Stimulated activated CD4-positive, alpha-beta T cell treated with anti-CD3 and anti-CD28 coated beads, Interleukin-1b, Interleukin-23, amount 100 ng/mL, for 1 hour (primary cell): ENCODE measurements at places on chromosomes 2 and 18.

- no peak for DNase-seq
These were observed 23.4 kb upstream of the LPIN1 start for GRCh38 chr2:11723061-11723371.

GRCh38 chr2:215002500-215002899 lies 135.9 kb downstream of the ABCA12 start:
- no peak for DNase-seq

- DNase-seq, result no peak
These were observed 82.5 kb upstream of the STPG4 start for GRCh38 chr2:47237375-47238334.

DNA sequence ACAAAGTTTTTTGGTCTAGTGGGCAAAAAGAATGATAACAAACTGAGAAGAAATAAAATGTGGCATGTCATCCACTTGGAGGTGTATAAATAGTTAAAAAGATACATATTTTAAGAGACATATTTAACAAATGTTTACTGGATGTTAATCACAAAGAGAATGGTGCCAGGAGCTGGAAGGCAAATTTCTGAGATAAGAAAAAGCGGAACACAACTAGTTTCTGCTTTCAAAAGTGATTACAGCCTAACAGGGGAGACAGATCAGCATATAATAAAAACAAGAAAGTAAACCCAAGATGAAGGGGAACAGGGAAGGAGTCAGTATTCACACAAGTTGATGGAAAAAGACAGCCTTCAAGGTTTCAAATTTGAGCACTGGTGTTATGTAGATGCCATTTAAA lies 91.3 kb downstream of the OLA1 start:
- DNase-seq, result no peak

- no peak for DNase-seq
These were observed 419.5 kb upstream of the CHST9 start for GRCh38 chr18:27604583-27604982.

GRCh38 chr18:80136679-80137078 lies 27.6 kb downstream of the ADNP2 start:
- no peak for DNase-seq

GRCh38 chr2:232434091-232434490 lies 21.9 kb upstream of the ALPI start:
- DNase-seq, result no peak

DNA sequence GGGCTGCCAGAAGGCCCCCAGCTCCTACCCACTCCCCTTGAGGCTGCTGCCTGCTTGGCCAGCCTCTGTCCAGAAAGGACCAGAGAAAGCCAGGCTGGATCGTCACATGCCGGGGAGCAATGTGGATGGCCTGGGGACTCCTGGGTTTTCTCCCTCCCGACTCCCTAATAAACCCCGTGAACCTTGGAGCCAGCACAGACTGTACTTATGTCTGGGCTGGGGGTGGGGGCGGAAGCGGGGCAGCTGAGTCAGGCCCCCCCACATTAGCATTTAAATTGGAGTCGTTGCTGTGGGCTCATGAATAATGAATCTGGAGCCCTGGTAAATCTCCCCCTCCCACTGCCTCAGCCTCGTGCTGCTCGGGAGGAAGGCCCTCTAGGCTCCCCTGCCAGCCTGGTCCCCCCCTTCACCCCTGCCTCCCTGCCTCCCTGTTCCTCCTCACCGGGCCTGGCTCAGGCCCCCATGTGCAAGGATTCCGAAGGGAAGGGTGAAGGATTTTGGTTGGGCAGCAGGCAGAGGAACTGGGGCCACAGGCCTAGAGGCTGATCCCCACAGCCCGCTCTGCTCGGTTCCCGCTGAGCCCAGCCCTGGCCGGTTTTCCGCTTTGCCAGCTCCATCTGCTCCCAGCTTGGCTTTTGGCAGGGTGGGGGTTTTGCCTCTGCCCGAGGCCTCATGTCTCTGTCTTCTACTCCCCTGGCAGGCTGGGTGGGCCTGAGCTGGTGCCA lies 7.3 kb upstream of the ASIC4 start:
- no peak for DNase-seq

- DNase-seq, result no peak
These were observed 81.9 kb downstream of the NEURL3 start for GRCh38 chr2:96423291-96423690.

DNA sequence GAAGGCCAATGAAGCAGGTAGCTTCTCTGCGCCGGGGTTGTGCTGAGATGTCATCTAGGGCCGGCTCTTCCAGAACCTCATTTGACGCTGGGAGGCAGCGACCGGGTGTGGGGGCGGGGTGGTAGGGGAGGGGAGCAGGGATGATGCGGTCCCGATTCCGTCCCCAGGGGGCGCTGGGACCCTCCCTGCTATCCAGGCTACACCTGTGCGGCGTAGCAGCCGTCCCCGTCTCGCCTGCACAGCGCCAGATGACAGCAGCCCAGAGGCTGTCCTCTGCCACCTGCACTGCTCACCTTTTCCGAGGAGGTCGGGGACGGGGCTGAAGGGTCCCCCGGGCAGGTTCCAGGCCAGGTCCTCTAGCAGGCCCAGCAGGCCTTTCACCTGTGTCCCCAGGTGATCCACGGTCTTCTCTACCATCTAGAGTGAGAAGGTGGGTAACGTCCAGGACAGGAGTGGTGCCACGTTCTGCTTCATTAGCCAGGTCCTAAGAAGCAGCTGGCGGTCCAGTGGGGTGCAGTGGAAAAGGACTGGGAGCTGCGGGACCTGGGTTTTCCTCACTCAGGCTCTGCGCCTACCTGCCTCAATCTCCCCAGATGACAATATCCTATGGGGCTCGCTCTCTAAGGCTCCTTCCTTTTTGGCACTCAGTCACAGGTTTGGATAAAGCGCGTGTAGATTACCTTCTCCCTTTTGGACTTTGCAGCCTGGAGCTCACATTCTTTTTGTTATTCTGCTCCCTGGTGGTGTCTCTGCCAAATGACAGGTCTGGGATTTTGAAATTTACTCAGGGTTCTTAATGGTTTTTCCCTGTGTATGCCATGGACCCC lies 56.0 kb upstream of the RAB6C start:
- peak; percentile 10 for DNase-seq

DNA sequence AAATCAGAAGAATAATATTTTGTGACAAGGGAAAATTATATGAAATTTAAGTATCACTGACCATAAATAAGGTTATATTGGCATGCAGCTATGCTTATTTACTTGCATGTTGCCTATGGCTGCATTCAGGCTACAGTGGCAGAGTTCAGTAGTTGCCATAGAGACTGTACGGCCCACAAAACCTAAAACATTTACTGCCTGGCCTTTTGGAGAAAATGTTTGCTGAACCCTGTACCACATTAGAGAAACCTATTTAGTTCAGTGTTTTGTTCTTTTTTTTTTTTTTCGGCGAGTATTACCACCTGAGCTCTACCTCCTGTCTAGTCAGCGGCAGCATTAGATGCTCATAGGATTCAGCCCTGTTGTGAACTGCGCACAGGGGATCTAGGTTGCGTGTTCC lies 163.7 kb downstream of the MCFD2 start:
- DNase-seq, result no peak

- DNase-seq, result no peak
These were observed 811.3 kb downstream of the CPS1 start for GRCh38 chr2:211367711-211368110.

- no peak for DNase-seq
These were observed 421.4 kb downstream of the NCKAP5 start for GRCh38 chr2:133146893-133147292.

DNA sequence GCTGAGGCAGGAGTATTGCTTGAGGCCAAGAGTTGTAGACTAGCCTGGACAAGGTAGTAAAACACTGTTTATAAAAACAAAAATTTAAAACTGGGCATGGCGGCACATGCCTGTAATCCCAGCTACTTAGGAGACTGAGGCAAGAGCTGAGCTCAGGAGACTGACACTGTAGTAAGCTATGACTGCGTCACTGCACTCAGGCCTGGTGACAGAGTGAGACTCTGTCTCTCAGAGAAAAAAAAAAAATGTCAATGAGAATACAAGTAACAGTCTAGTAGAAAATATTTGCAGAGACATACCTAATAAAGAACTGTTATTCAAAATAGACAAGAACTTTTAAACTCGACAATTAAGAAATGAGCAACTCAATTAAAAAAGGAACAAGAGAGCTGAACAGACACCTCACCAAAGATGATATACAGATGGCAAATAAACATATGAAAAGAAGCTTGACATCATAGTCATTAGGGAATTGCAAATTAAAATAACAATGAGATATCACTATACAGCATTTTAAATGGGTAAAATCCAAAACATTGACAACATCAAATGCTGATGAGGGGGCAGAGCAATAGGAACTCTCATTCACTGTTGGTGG lies 624.3 kb upstream of the ZEB2 start:
- no peak for DNase-seq

DNA sequence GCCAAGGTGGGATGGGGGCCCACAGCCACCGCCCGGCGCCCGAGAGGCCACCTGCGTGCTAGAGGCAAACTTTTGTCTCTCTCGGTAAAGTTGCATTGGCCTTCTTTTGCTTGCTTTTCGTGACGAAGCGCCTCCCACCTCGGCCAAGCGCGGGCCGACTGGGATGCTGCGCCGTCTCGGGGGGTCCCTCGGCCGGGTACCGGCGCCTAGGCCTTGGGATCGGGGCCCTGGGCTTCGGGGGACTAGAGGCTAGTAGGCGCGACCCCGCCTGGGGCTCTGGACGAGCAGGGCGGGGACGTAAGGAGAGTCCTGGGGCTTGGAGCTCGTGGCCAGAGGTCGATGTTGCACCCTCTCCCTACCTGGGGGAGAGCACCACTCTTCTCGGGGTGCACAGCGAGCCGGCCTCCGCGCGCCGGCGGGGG lies 545 bp downstream of the GLI2 start:
- no peak for DNase-seq

- no peak for DNase-seq
These were observed 28.2 kb upstream of the MCM6 start for GRCh38 chr2:135904341-135904989.

DNA sequence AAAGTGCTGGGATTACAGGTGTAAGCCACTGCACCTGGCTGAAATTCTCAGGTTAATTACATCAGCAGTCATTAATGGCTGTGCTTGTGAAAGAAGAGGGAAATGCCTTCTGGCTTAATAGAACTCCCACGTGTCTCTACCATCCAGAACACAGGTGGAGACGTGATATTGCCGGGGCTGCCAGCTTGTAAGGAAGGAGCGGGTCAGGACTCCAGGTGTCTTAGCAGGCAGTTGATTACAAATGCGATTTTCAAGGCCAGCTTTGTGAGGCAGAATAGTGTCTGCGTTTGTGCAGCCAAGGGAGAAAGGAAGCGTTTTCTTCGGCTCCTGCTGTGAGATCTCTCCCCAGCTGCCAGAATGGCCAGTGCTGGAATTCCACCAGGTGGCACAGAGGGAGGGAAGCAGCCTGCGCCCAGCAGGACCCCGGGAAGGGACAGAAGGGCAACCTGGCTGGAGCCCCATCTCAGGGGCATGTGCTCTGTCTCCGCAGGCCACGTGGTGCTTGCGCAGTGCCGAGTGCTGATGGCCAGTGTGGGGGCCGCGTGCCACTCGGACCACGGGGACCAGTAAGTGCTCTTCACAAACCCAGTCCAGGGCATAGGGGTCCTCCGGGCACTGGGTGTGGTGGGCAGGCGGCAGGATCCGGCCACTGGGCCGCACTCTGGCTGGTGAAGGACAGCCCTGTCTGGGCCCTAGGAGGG lies 3.7 kb upstream of the ESPNL start:
- DNase-seq, result no peak

GRCh38 chr2:226074391-226074790 lies 674.9 kb downstream of the NYAP2 start:
- DNase-seq, result no peak

- DNase-seq, result no peak
These were observed 52.0 kb upstream of the HS6ST1 start for GRCh38 chr2:128370468-128371247.

DNA sequence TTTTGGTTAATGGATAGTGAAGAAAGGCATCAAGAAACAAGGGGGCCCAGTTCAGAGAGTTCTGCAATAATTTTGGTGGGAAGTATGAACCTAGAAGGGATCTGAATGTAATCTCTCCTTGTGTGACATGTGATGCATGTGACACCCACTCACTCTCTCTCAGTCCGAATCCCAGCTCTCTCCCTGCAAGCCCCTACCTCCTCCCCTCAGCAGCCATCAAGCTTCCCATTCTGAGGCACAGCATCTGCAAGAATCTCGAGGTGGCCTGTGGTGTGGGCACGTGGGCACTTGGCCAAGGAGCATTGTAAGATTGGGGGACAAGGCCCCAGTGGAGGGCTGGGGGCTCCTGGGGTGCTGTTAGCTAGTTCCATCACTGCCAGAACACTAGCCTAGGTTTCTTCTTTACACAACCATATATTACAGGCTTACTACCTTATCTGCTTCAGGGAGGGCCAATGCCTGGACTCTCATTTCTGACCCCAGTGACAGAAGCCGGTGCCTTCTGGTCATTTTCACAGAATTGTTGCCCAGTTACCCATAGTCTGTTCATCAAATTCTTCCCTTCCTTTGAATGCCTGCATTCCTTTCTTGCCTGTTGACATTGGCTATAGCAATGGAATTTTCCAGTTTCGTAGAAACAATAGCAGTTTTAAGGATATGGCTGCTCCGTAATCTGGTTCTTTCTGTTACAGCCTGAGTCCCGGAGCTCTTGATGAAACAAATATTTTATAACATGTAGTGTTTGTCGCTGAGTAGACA lies 13.3 kb upstream of the LCLAT1 start:
- DNase-seq, result no peak

GRCh38 chr2:163405298-163405697 lies 330.5 kb downstream of the FIGN start:
- DNase-seq, result no peak

- DNase-seq, result no peak
These were observed 47.2 kb upstream of the RAB12 start for GRCh38 chr18:8562070-8562469.

DNA sequence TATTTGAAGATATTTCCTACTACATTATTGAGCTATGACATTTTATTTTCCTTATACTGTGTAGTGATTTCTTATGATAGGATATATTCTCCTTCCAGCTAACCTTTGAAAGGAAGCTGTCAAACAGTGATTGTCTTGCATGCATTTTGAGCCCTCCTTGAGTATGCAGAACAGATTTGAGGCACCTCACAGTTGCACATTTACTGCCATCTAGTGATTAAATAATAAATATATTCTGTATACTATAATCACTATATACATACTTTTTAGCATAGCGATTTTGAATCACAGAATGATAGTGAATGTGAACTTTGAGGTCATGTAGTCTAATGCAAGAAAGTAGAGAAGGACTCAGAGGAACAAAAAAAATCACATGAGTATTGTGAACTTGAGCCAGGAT lies 268.4 kb upstream of the CDH19 start:
- no peak for DNase-seq

- no peak for DNase-seq
These were observed 21.2 kb upstream of the NAB1 start for GRCh38 chr2:190627448-190628412.

GRCh38 chr2:237192881-237193280 lies 107.2 kb downstream of the COPS8 start:
- no peak for DNase-seq

DNA sequence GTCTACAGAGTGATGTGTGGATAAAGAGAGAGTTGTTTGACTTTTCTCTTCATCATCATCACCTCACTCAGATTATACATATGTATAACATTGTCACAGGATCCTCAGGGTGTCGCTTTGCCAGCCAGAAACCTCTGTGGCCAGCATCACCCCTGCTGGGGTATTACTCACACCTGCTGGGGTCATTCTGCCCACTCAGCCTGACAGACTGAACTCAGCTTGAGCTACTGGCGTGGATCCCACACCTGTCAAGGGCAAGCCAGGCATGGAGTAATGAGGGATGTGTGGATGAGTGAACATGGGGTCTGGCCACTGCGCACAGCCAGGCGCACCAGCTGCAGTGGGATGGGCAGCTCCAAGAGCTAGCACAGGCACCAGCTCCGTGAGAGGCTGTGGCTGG lies 870.6 kb downstream of the CBLN2 start:
- DNase-seq, result no peak

- DNase-seq, result no peak
These were observed 12.4 kb downstream of the YWHAQ start for GRCh38 chr2:9618410-9618809.

GRCh38 chr2:135984199-135985017 lies 1.0 kb downstream of the DARS1 start:
- no peak for DNase-seq
